ENCODE measurements at places on chromosomes 5 and 9.
A peak's percentile ranks its signal among the peaks of the same experiment; 100 is the strongest.

DNA sequence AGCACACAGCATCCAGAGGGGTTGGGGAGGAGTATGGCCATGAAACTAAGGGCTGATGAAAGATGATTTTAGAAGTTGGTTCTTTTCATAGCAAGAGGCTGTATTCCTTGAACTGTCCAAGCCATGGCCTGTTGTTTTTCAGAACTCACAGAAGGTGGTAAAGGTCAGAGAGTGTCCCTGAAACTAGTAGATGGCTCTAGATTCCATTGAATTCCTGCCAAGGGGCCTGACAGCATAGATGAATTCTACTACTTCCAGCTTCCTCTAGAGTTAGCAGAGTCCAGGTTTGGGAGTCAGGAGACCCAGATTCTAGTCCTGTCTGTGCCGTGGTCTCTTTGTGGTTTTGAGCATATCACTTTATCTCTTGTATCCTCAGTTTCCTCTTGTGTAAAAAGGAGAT lies 101.6 kb downstream of the GRIA1 start:
- peak; percentile 33 for DNase-seq

- no peak for DNase-seq
Measured at GRCh38 chr5:81398741-81399140, 4.8 kb upstream of the ACOT12 start.

- DNase-seq = no peak
Measured at GRCh38 chr5:146514575-146514974, 1.4 kb downstream of the GPR151 start.

DNA sequence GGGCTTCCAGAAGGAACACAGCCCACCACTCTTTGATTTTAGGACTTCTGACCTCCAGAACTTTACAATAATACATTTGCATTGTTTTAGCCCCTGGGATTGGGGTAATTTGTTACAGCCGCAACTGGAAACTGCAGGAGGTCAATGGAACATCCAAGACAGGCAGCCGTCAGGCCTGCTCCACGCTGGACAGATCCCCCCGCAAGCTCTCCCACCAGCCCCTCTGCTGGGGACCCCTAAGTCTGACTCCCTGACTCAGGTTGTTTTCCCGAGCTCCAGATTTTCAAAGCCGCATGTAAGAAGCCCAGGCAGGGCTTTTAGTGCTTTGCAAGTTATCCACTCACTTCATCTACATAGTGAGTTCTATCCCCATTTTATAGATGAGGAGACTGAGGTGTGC lies 127.6 kb downstream of the PAX5 start:
- DNase-seq = no peak

- DNase-seq = peak; percentile 17
Measured at GRCh38 chr5:71693828-71694427, 25.1 kb upstream of the CARTPT start.

DNA sequence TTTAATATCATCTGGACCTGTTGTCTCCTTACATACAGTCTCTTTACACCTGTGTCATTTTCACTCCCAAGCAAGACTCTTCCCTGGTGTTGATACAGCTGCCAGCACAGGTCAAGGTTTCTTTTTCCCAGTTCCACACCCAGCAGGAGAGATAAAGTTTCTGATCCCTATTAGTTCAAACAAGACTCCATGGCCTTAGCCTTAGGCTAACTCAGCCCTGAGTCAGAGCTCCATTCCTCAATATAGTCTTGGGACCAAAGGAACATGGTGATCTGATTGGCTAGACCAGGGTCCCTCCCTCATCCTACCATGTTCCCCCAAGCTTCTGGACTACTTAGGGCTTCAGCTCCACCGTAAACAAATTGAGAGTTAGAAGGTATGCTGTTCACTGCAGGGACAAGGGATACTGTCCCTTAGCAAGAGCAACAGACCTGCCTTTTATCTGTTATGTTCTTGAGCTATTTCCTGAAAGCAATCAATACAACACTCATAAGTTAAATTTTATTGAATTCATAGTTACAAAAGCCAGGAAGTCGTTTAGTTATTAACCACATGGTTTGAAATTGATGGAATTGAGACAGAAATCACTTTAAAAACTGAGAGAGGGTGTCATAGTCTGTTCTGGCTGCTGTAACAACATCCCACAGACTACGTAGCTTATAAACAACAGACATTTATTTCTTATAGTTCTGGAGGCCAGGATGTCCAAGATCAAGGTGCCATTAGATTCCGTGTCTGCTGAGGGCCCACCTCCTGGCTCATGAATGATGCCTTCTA lies 20.5 kb downstream of the SLC1A1 start:
- DNase-seq = no peak

GRCh38 chr9:18935541-18935940 lies 97.5 kb downstream of the SAXO1 start:
- DNase-seq = no peak

DNA sequence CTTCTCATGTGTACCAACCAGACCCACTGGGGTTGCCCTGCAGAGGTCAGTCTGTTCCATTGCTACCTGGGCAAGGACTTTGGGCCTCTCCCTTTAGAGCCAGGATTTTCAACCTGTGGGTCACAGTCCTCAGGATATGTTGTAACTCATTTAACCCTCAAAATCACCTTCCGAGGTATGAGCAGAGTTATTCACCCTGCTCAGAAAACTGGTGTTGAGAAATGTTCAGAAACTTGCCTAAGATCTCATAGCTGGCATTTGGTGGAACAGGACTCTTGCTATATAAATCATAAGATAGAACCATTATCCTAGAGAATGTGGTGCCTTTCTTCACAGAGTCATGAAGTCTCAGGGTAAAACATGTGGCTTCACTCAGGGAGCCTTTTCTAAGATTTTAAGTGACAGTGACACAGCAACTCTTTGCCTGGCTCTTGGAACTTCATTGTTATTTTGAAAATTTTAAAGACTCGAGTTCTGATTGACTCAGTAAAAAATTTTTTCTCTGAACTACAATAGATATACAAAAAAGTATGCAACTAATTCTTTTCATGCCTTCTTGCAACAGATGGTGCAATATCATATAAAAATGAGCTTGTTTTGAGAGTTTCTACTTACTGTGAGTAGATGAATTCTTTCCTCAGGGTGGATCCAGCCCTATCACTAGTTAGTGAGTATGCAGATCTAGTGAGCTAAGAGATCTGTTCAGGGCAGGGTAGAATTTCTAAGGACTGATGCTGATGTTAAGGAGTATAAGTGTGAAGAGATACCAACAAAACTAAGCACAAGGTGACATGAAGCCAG lies 29.5 kb downstream of the CAST start:
- DNase-seq = peak; percentile 71

GRCh38 chr9:127586096-127586495 lies 26.0 kb upstream of the STXBP1 start:
- DNase-seq = no peak

GRCh38 chr9:82149501-82149946 lies 161.0 kb downstream of the SPATA31D1 start:
- no peak for DNase-seq

DNA sequence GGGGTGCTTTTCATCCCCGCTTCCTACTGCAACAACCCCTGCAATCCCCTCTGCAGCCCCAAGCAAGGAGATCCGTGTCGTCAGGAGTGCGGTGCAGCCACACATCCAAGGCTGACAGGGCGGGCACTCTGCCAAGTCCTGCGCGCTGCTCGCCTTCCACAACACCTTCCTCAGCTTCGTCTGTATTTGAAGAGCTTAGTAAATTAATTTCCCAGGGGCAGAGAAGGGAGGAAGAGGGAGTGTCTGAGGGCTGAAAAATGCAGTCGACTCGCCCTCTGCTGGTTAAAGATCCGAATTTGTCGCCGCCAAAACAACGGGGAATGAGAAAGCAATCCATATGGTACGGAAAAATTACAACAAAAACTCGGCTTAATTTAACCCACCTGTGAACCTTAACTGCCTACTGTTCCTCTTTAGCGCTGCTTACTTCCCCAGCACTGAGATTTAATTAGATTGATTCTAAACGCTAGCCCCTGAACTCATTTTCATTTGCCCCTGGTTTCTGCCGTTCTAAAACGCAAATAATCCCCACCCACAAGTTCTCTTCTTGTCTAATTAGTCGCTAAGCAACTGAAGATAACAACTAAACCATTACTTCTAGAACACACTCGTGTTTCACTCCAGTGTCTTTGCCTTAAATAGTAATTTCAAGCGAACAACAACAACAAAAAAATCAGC lies 10.9 kb upstream of the PCDHB1 start:
- no peak for DNase-seq

DNA sequence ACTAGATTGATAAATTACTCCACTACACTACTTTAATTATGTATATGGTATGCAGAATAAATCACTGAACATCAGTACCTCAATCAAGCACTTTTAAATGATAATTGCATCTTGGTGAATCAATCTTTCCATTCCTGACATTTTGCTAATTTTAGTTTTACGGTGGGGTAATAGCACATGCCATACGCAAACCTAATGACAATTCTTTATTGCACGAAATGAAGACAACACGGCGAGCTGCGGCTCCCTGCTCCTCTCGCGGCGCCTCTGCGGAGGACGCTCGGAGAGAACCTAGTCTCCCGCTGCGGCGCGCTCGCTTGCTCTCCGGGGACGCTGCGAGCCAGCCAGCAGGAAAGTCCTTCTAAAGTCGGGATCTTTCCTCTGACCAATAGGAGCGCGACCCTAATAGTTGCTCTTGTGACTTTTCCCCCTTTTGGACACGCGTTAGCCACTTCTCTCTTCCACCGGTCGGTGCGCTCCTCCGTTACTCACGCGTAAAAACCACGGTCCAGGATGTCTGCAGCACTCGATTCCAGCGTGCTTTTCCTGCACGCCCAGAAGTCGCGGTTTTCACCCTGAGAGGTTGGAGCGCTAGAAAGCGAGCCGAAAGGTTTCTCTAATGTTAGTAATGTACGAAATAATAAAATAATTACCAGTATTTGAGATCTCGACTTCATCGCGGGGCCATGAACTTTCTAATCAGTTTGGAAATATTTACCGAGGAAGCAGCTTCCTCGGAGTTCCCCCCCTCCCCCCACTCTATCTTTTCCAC lies 1.0 kb upstream of the MEF2C start:
- DNase-seq = peak; percentile 68

- DNase-seq = peak; percentile 69
Measured at GRCh38 chr5:27242258-27242626, 203.9 kb upstream of the CDH9 start.

- no peak for DNase-seq
Measured at GRCh38 chr9:138052635-138053320, 175.2 kb downstream of the CACNA1B start.

- DNase-seq = no peak
Measured at GRCh38 chr5:168176251-168176650, 115.2 kb upstream of the WWC1 start.

DNA sequence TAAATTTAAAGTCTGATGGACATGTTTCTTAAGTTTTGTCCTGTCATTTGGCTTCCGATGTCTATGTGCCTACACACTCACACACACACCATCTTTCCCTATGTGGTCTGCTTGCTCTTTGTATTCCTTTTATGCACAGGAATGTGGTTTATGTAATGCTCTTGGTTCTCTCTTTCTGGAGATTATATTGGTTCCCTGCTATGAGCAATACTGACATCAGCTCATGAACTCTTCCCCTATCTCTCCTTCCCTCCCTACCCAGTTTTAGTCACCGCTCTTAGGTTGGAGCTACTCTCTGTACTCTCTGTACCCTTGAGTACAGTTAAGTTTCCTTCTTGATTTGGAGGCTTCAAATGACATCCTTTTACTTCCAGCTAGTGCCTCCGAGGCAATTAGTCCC lies 77.9 kb upstream of the MVB12B start:
- peak; percentile 4 for DNase-seq

DNA sequence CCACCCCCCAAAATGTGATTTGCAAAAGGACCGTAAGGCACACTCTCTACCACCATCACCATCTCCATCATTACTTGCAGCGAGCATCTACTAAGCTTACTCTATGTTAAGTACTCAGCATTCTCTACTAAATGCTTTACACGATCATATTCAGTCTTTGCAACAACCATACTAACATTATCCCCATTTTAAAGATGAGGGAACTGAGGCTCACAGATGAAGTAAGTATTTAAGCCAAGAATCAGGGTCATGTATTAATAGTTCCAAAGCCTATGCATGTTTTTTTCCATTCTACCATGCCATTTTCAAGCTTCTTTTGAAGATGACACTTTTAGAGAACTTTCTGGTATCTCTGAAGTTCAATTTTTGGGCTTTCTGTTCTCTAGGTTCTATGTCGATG lies 121.7 kb upstream of the ANKRD55 start:
- no peak for DNase-seq

DNA sequence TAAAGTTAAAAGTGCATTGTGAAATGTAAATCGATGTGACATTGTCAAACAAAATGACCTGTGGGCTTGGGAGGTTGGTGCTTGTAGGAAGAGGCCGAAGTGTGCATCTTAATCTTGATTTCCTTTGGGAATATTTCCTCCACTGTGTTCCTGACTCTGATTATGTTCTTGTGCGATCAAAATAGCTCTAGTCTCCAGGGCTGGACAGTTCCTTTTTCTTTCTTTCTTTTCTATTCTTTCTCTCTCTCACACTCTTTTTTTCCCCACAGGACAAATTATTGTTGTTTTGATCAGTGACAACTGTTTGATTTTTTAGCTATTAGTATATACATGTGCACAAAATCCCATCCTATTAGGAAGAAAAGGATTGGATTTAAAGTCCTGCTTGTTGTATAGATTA lies 347.5 kb downstream of the ZSWIM6 start:
- DNase-seq = no peak

DNA sequence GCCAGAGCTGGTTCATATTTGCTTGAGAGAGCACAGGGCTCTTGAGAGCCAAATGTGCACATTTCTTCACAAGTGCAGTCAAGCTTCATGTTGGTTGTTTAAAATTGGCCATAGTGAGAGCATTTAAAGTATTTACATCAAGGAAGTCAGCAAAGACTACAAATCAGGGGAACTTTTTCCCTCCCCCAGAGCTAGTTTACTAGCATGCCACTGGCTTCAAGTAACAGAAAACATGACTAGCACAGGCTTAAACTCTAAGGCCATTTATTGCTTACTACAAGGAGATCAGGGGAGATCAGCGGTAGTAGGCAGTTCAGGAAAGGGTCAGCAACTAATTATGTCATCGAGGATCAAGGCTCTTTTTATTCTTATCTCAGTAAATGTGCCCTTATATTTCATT lies 11.0 kb upstream of the CCDC171 start:
- DNase-seq = peak; percentile 45

DNA sequence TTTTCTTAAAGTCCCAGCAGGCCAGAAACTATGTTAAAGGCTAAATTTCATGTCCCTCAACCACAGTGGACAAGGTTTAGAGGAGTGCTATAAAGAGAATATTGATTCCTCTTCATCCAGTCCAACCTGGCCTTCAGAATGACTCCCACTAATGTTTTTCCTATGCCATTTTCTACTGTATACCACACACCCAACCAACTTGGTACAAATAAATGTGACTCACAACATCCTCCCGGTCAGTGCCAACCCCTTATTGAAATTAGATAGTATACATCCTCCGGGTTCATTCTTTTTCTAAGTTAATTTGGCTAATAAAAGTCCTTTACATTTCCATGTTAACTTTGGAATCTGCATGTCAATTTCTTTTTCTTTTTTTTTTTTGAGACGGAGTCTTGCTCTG lies 215.1 kb downstream of the TSSK1B start:
- DNase-seq = no peak

DNA sequence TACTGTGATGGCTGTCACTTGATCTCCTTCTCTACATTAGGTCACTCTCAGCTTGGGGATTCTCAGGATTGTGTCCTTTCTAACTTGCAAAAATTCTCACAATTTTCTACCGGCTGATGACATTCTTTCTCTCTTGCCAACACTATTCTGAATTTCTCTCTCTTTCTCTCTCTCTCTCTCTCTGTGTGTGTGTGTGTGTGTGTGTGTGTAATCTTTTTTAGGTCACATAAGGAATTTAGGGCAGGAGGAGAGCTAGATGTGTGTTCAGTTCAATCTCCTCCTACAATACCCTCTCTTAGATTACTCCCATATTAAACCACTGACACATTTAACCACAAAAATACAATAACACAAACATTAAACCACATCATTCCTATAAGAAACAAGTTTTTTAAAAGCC lies 242.3 kb upstream of the NREP start:
- DNase-seq = peak; percentile 74

Data from fibroblast of villous mesenchyme (primary cell).